ENCODE measurements at places on chromosomes 13 and 19. TPM values are rescaled to one million over a fixed set of nuclear protein-coding genes. Genes with fewer than 3 reads are reported as not detected.

Gene PRR22
- 0.57 TPM for total RNA-seq

Gene ZNF723
- not detected for total RNA-seq

Gene NANOS3
- 0.33 TPM for total RNA-seq

Gene SIAH3
- total RNA-seq = not detected

Gene LILRB4
- not detected for total RNA-seq

Gene LPAR2
- 1.3 TPM for total RNA-seq

Gene BORA
- 13.8 TPM for total RNA-seq

Gene HIPK4
- total RNA-seq = 0.10 TPM

Gene ATP8B3
- total RNA-seq = 1.7 TPM

Data from vein endothelial cell (primary cell).